Hematopoietic multipotent progenitor cell treated with erythropoietin and hydrocortisone succinate and interleukin-3 and kit ligand, for 15 days (in vitro differentiated cells): ENCODE measurements at places on chromosomes 2 and 18.

- DNase-seq: no peak
Measured at GRCh38 chr2:139585101-139585500, 804.9 kb upstream of the NXPH2 start.

- DNase-seq: no peak
Measured at GRCh38 chr2:157442636-157443035, 1.3 kb downstream of the CYTIP start.

DNA sequence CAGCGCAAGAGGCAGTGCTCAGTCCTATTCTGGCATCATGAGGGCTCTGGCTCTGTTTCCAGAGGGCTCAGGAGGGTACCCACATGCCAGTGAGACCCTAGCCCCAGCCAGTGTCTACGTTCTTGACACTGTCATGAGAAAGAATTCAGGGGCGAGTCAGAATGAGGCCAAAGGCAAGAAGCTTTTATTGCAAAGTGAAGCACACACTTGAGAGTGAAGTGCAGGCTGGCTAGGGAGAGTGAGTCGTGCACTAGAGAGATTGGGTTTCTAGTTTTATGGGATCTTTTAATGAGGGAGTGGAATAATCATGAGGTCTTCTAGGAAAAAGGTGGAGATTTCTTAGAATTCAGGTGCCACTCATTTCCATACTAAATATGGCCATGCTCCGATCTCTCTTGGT lies 164.1 kb downstream of the DCDC2C start:
- DNase-seq: no peak

GRCh38 chr2:56523816-56524215 lies 340.0 kb downstream of the CCDC85A start:
- no peak for DNase-seq

GRCh38 chr2:40037303-40037702 lies 258.2 kb upstream of the THUMPD2 start:
- DNase-seq: no peak
